HFFc6 (cell line): ENCODE measurements at places on chromosomes 11 and 22. TPM values are rescaled to one million over a fixed set of nuclear protein-coding genes. Genes with fewer than 3 reads are reported as not detected.
A peak's percentile ranks its signal among the peaks of the same experiment; 100 is the strongest.

Gene RHOD
- total RNA-seq = 6.1 to 19.3 TPM (median 13.0 TPM) in 3 replicates

Gene NRGN
- 3.5 and 4.8 TPM in 2 replicates for total RNA-seq

Gene ZNF215
- total RNA-seq = 3.9 to 6.0 TPM (median 4.9 TPM) in 3 replicates

Gene CELSR1
- total RNA-seq = 6.8 to 8.2 TPM (median 6.8 TPM) in 3 replicates

Gene FOSL1
- total RNA-seq = 134 to 243 TPM (median 194 TPM) in 3 replicates

Gene TYR
- total RNA-seq = not detected in 2 replicates

Gene OSBPL5
- 32.6 to 40.3 TPM (median 35.2 TPM) in 3 replicates for total RNA-seq

Gene BTBD10
- total RNA-seq = 31.7 to 38.4 TPM (median 32.9 TPM) in 3 replicates

Gene KCTD14
- 0.47 to 1.6 TPM (median 1.5 TPM) in 3 replicates for total RNA-seq

DNA sequence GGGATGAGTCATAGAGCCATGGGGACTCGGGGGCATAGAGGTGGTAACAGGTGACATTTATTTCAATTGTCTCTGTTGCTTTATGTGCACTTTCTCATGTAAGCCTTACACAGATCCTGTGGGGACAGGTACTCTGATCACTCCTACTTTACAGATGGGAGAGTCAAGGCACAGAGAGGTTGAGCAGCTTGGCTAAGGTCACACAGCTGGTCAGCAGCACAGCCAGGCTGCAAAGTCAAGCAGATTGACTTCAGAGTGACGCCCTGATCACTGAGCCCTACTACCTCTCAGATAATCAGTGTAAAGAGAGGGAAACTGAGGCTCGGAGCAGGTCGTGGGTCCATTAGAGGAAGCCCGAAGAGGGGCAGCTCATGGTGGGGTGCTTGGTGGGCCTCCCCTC is 3.5 kb downstream of the TMPRSS6 start:
- no peaks in the 10 kb centered on the region for H3K36me3 ChIP-seq
- no peak overlapping the region for H3K27ac ChIP-seq
- no peaks in the 10 kb centered on the region for H3K4me1 ChIP-seq
- DNase-seq = no peak
- H3K27me3 ChIP-seq = peaks cover 46% of the 10 kb centered on the region

GRCh38 chr11:351411-351810 is 17.9 kb upstream of the B4GALNT4 start:
- no peak overlapping the region for H3K27ac ChIP-seq
- no peak for DNase-seq
- H3K27me3 ChIP-seq = peaks cover 4% of the 10 kb centered on the region; the same call in 1 of the 2 replicates

DNA sequence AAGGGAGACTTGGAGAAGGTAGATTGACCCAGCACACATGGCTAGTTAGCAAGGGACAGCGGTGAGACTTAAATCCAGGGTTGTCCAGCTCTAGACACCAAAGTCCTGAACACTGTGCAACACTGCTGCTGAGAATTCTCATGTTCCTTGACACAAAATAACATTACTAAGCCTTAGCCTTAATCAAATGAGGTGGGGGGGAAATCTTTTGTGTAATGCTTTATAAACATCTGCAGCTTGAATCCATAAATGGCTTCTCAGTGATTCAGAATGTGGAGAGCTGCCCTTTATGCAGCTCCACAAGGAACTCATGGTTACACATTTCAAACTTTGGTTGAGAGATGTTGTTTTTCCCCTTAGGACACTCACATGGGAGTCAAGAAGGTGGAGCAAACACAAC is 80.0 kb downstream of the CD44 start:
- peak overlapping the region; percentile 48 for H3K4me3 ChIP-seq
- DNase-seq = no peak
- peaks cover 39% of the 10 kb centered on the region for H3K27me3 ChIP-seq
- peak overlapping the region; percentile 83 for H3K27ac ChIP-seq
- peaks cover 91% of the 10 kb centered on the region for H3K36me3 ChIP-seq

- DNase-seq = no peak
- no peak overlapping the region for H3K4me3 ChIP-seq
- H3K36me3 ChIP-seq = no peaks in the 10 kb centered on the region
- no peak overlapping the region for H3K27ac ChIP-seq
- H3K27me3 ChIP-seq = no peaks in the 10 kb centered on the region
Measured at GRCh38 chr11:5038341-5038740, 8.0 kb upstream of the OR52J3 start.

DNA sequence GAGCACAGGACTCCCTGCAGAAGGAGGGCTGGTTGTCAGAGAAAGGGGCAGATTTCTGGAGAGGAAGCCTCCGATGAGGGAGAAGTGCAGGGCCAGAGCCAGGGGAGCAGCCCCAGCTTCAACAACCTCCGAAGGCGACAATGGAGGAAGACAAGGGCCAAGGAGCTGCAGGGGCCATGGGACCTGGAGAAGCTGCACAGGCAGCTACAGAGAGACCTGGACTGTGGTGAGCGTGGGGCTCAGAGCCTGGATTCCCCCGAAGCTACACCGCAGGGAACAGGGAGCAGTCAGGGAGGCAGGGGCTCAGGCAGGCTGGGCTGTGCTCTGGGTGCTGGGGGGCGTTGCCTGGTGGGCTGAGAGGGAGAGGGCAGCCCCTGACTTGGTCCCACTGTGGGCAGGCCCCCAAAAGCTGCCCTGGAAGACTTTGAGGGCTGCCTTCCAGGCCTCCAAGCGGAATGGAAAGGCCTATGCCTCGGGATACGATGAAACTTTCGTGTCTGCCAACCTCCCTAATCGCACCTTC is 2.4 kb downstream of the TSGA10IP start:
- peaks cover 6% of the 10 kb centered on the region for H3K4me1 ChIP-seq
- DNase-seq = no peak
- peaks cover 4% of the 10 kb centered on the region for H3K27me3 ChIP-seq
- no peak overlapping the region for H3K4me3 ChIP-seq

DNA sequence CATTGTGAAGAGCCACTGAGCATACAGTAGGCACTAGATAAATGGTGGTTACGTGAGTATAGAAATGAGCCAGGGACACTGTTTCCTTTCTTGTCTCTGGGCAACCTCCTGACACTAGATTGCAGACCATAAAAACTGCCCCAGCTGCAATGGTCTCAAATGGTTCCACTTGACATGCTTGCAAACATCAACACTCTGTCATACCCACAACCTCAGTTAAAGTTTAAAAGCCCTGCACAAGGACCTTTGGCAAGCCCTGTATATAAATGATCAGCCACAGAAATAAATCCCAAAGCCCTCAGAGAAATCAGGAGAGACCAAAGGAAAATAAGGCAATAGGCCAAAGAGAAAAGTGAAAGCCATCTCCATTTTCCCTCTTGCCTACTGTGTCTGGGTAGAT is 20.7 kb downstream of the PLEKHA7 start:
- H3K27me3 ChIP-seq = peaks cover 14% of the 10 kb centered on the region; the same call in 1 of the 2 replicates
- H3K36me3 ChIP-seq = no peaks in the 10 kb centered on the region
- no peak overlapping the region for H3K27ac ChIP-seq
- no peaks in the 10 kb centered on the region for H3K4me1 ChIP-seq
- H3K4me3 ChIP-seq = no peak overlapping the region

GRCh38 chr11:15118431-15118830 is 3.7 kb downstream of the INSC start:
- H3K36me3 ChIP-seq = no peaks in the 10 kb centered on the region
- H3K4me3 ChIP-seq = no peak overlapping the region
- no peak for DNase-seq
- peaks cover 32% of the 10 kb centered on the region for H3K4me1 ChIP-seq

- no peak overlapping the region for H3K4me3 ChIP-seq
- no peak overlapping the region for H3K27ac ChIP-seq
Measured at GRCh38 chr11:134503100-134503499, 91.1 kb upstream of the B3GAT1 start.
